Right atrium auricular region (tissue), 2 donors: ENCODE measurements at places on chromosomes 7 and 10. TPM values are rescaled to one million over a fixed set of nuclear protein-coding genes. Genes with fewer than 3 reads are reported as not detected.
A peak's percentile ranks its signal among the peaks of the same experiment; 100 is the strongest.

GRCh38 chr10:43931308-43931930 lies 282.7 kb upstream of the ZNF32 start:
- no peak for DNase-seq

DNA sequence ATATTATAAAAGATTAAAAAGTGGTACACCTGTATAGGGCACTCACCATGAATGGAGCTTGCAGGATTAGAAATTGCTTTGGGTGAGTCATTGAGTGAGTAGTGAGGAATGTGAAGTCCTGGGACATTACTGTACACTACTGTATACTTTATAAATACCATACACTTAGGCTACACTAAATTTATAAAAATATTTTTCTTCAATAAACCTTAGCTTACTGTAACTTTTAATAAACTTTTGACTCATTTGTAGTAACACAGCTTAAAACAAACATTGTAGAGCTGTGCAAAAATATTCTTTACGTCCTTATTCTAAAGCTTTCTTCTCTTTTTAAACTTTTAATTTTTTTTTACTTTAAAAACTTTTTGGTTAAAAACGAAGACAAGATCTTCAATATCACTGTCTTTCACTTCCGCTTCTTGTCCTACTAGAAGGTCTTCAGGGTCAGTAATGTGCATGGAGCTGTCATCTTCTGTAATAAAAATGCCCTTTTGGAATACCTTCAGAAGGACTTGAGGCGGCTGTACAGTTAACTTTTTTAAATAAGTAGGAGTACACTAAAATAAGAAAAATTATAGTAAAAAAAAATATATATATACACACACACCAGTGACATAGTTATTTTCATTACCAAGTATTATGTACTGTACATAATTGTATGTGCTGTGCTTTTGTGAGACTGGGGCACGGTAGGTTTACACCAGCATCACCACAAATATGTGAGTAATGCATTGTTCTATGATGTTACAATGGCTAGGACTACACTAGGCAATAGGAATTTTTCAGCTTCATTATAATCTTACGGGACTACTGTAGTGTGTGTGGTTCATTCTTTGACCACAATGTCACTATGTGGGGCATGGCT lies 3.5 kb downstream of the STK31 start:
- DNase-seq, result no peak

GRCh38 chr7:131038153-131038552 lies 289.5 kb upstream of the MKLN1 start:
- DNase-seq, result peak; percentile 54

- no peak for DNase-seq
Measured at GRCh38 chr7:31054608-31055278, 2.6 kb downstream of the ADCYAP1R1 start.

GRCh38 chr10:133096616-133097269 lies 9.0 kb downstream of the ADGRA1 start:
- DNase-seq, result no peak

GNG11 gene
- 18.2 TPM for total RNA-seq

LRRN3 gene
- 6.6 TPM for total RNA-seq

AKR1D1 gene
- total RNA-seq, result not detected

MCU gene
- 12.4 TPM for total RNA-seq
